ENCODE measurements at places on chromosomes 6 and 20. TPM values are rescaled to one million over a fixed set of nuclear protein-coding genes. Genes with fewer than 3 reads are reported as not detected.

DNA sequence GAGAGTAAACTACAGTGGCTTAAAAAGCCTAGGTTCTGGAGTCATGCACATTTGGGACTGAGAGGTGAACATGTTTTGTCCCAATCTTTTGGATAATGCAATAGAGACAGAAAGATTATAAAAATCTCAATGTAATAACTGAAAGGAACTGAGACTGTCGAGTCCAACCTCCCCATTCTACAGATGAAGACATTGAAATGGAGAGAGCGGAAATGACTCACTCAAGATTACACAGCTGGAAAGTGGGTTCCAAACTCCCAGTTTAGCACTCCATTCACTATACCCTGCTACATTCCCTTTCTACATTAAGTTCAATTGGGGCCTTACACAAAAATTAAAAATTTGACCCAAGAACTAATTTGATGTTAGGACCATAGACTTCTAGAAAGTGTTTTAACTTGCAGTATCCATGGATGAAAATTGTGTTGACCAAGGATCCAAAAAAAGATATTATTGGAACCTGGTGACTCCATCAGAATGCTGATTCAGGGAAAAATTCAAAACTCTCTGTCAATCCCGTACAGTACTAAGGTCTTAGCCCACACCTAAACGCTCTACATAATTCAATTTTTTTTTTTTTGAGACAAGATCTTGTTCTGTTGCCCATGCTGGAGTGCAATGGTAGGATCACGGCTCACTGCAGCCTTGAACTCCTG lies 1.5 kb upstream of the ILRUN start:
- no peaks in the 10 kb centered on the region for H3K36me3 ChIP-seq
- no peak for DNase-seq
- peaks cover 4% of the 10 kb centered on the region for H3K4me1 ChIP-seq
- H3K27ac ChIP-seq = no peak overlapping the region

DNA sequence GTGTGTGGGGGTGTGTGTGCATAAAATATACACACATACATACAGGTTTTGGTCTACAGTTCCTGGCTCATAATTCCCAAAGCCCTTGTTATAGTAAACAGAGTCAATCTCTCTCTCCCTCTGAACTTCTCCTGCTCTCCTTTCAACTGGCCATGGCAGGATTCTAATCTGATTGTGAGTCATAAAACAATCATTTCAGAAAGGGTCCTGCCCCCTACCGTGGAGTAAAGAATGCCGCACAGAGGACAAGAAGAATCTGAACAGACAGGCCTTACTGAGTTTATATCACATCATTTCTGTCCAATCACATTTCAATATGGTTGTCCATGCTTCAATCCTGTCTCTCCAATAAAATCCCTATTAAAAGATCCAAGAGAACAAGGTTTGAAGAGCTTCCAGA lies 416.9 kb downstream of the FRK start:
- H3K4me1 ChIP-seq = no peaks in the 10 kb centered on the region
- H3K4me3 ChIP-seq = no peak overlapping the region
- DNase-seq = peak; percentile 50
- no peak overlapping the region for H3K27ac ChIP-seq

DNA sequence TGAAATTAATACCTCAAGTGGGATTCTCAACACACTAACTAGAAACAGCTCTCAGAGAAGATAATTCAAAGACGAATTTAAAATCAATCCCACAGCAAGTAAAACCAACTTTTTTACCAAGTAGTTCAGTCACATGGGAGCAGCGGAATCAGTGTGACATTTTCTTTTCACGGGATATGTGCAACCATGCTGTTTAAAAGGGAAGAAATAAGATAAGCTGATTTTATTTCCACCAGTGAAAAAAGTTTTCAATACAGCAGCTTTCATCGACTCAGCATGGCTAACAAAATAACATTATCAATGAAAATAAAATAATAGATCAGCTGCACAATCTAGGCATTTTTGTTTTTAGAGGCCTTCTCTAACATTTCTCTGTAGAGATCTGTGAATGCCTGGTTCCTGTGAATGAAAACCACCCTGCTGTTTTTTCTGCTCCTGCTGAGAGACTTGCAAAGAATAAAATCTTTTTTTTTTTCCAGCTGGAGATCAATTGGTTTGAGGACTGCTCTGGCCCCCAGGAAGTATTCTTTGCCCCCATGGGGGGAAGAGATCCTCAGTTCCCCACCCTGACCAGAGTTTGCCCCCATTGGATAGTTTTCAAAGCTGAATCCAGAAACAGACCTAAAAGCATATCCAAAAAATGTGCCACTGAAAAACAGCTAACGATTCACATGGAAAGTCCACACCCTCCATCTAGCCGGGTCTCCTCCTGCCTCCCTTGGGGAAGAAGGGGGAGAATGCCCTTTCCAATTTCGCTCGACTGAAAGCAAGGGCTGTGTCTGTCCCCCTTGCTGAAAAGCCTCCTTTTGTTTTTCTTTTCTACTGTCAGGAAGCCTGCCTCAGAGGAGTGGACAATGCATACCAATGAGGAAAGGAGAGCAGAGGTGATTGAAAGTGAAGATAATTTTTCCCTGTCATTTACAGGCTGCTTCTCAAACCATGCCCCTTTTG lies 317.6 kb downstream of the PRKN start:
- H3K27me3 ChIP-seq = no peaks in the 10 kb centered on the region
- H3K4me1 ChIP-seq = no peaks in the 10 kb centered on the region
- H3K36me3 ChIP-seq = no peaks in the 10 kb centered on the region
- no peak overlapping the region for H3K4me3 ChIP-seq
- no peak overlapping the region for H3K27ac ChIP-seq

The LAMA2 gene
- 13.3 TPM for total RNA-seq

- H3K4me3 ChIP-seq = peak overlapping the region; percentile 37
- H3K27me3 ChIP-seq = peaks cover 54% of the 10 kb centered on the region
- DNase-seq = peak; percentile 71
- H3K36me3 ChIP-seq = no peaks in the 10 kb centered on the region
- peaks cover 4% of the 10 kb centered on the region for H3K4me1 ChIP-seq
Observed at GRCh38 chr20:47785854-47786764, 828 bp upstream of the SULF2 start.

- H3K27ac ChIP-seq = no peak overlapping the region
- no peaks in the 10 kb centered on the region for H3K4me1 ChIP-seq
- no peak for DNase-seq
- H3K4me3 ChIP-seq = no peak overlapping the region
- peaks cover 6% of the 10 kb centered on the region for H3K27me3 ChIP-seq
Observed at GRCh38 chr6:4714961-4715501, 61.2 kb upstream of the CDYL start.

The TGM2 gene
- 237 TPM for total RNA-seq

DNA sequence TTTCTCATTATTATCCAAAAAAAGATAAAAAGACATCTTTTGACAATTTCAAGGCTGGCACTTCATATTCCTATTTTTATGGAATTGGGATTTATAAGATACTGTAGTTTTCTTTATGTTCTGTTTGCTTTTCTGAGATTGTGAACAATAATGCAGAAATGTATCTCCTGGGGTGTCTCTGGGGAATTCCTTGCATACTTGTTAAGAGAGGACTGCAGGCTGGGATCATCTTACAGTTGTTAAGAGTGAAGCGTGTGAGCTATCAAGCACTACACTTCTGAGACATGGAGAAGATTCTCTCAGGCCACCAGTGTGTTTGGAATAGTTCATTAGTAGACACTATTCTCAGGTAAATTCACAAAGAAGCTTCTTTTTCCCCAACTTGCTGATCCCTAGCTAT lies 963.3 kb upstream of the GJE1 start:
- no peak overlapping the region for H3K4me3 ChIP-seq
- no peaks in the 10 kb centered on the region for H3K27me3 ChIP-seq
- no peaks in the 10 kb centered on the region for H3K36me3 ChIP-seq
- no peak overlapping the region for H3K27ac ChIP-seq

The KCNK17 gene
- not detected for total RNA-seq

DNA sequence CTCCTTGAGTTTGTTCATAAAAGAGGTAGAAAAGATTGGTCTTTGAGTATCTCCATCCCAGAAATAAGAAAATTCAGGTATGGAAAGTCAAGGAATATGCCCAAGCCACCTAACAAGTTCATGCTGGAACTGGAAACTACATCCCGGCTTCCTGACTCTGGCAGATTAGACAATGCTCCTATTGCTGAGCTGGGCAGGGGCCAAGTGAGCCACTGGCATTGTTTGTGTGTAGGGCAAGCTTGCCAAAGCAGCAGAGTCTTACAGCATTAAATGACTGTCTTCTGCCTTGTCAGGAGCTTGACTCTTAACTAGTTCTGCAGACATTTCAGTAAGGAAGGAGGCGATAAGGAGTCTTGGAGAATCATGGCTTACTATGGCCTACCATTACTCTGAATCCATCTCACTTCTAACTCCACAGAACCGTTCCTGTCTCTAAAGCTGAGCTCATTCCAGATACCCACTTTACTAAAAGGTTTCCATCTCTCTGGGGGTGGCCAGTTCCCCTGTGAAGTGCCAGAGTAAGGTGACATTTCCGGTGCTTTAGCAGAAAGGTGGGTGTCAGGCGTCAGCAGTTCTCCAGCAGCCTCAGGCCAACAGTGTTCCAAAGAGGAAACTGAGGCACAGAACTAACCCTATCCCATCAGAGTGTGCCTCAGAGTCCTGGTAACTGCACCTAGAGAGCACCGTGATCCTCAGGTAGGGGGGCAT lies 30.1 kb downstream of the PRDM1 start:
- no peaks in the 10 kb centered on the region for H3K27me3 ChIP-seq
- DNase-seq = peak; percentile 13
- H3K4me3 ChIP-seq = no peak overlapping the region
- H3K27ac ChIP-seq = no peak overlapping the region

The ADGRB3 gene
- total RNA-seq = not detected

GRCh38 chr6:105357165-105357564 lies 45.7 kb downstream of the PREP start:
- peaks cover 11% of the 10 kb centered on the region for H3K36me3 ChIP-seq
- no peak for DNase-seq
- H3K27ac ChIP-seq = no peak overlapping the region
- peaks cover 6% of the 10 kb centered on the region for H3K4me1 ChIP-seq
- H3K4me3 ChIP-seq = no peak overlapping the region

- no peak overlapping the region for H3K4me3 ChIP-seq
- no peak for DNase-seq
- H3K4me1 ChIP-seq = no peaks in the 10 kb centered on the region
- H3K36me3 ChIP-seq = no peaks in the 10 kb centered on the region
Observed at GRCh38 chr20:52889225-52889624, 82.9 kb upstream of the TSHZ2 start.

DNA sequence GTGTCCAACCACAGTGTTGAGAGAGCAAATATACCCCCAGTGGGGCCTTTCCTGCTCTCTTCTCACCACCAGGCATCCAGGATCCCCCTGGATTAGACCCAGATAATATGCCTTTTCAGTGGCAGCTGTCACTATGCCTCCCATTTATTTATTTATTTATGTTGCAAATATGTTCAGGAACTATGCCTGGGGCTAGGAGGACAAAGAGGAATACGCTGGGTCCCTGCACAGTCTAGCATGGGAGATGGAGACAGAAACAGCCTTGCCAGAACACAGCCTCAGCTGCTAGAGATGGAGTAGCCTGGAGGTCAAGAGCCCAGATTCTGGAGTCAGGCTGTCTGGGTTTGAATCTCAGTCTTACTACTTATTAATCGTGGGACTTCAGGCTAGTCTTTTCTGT lies 74.6 kb upstream of the LRFN2 start:
- no peak overlapping the region for H3K4me3 ChIP-seq
- no peak overlapping the region for H3K27ac ChIP-seq
- DNase-seq = no peak
- no peaks in the 10 kb centered on the region for H3K36me3 ChIP-seq

DNA sequence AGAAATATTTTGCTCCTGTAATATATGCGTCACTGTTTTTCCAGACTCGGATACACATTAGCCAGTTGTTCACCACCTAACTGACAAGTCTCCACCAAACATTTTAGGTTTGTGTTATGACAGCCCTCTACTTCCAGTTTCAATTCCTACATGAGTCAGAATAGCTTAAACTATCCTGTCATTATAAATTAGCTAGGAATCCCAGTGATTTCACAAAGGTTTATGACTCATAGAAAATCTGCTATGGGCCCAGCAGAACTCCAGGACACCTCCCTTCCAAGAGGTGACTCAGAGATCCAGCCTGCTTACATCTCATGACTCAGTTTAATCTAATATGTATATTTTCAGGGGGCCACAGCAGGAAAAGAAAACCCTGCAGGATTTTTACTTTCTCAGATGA lies 17.4 kb upstream of the PLCB4 start:
- H3K4me1 ChIP-seq = peaks cover 25% of the 10 kb centered on the region
- DNase-seq = peak; percentile 99
- no peaks in the 10 kb centered on the region for H3K27me3 ChIP-seq
- H3K4me3 ChIP-seq = no peak overlapping the region

- no peak overlapping the region for H3K27ac ChIP-seq
- no peaks in the 10 kb centered on the region for H3K4me1 ChIP-seq
- peaks cover 2% of the 10 kb centered on the region for H3K27me3 ChIP-seq
- no peak for DNase-seq
- no peaks in the 10 kb centered on the region for H3K36me3 ChIP-seq
- H3K4me3 ChIP-seq = no peak overlapping the region
Observed at GRCh38 chr6:137033828-137034227, 10.9 kb downstream of the IL20RA start.

- H3K4me1 ChIP-seq = no peaks in the 10 kb centered on the region
- no peak overlapping the region for H3K4me3 ChIP-seq
- H3K27ac ChIP-seq = no peak overlapping the region
Observed at GRCh38 chr20:21145424-21145823, 19.5 kb downstream of the KIZ start.

DNA sequence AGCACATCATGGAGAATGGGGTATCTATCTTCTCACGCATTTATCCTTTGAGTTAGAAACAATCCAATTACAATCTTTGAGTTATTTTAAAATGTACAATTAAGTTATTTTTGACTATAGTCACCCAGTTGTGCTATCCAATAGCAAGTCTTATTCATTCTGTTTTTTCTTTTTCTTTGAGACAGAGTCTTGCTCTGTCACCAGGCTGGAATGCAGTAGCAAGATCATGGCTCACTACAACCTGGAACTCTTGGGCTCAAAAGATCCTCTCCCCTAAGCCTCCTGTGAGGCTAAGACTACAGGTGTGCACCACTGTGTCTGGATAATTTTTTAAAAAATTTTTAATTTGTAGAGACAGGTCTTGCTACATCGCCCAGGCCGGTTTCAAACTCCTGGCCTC lies 201.5 kb upstream of the ZNF217 start:
- no peaks in the 10 kb centered on the region for H3K27me3 ChIP-seq
- no peak overlapping the region for H3K27ac ChIP-seq
- H3K4me1 ChIP-seq = peaks cover 7% of the 10 kb centered on the region
- peak; percentile 55 for DNase-seq
- no peaks in the 10 kb centered on the region for H3K36me3 ChIP-seq
- no peak overlapping the region for H3K4me3 ChIP-seq

The POFUT1 gene
- 25.5 TPM for total RNA-seq

The SLC4A11 gene
- 0.28 TPM for total RNA-seq

DNA sequence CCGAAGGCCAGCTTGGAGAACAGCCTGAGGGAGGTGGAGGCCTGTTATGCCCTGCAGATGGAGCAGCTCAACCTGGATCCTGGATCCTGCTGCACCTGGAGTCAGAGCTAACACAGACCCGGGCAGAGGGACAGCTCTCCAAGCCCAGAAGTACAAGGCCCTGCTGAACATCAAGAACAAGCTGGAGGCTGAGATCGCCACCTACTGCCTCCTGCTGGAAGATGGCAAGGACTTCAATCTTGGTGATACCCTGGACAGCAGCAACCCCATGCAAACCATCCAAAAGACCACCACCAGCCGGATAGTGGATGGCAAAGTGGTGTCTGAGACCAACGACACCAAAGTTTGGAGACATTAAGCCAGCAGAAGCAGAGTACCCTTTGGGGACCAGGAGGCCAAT lies 223.5 kb upstream of the ID4 start:
- no peaks in the 10 kb centered on the region for H3K36me3 ChIP-seq
- no peak overlapping the region for H3K4me3 ChIP-seq
- DNase-seq = no peak
- H3K27me3 ChIP-seq = no peaks in the 10 kb centered on the region
- no peak overlapping the region for H3K27ac ChIP-seq
